Dermis blood vessel endothelial cell (primary cell): ENCODE measurements at places on chromosomes 11 and 22.

DNA sequence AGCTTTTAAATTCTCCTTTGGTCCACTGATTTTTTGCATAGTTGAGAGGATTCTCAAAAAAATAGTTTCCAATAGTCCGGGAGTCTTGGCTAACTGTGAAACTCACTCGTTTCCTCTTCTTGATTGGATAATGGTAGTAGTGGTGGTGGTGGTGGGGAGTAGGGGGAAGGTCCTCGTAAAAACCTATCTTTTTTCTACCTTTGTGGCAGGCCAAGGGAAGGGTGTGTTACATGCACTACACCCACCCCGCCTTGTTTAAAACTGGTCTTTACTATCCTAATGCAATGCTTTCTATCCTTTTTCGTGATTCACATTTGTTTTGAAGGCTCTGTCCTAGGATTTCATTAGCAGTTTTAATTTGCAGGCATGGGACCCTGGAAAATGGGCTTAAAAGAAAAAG, 4.8 kb downstream of the TEAD1 start:
- no peak for DNase-seq

- DNase-seq = no peak
These were observed 22.7 kb downstream of the KCNQ1OT1 start for GRCh38 chr11:2677127-2677526.

DNA sequence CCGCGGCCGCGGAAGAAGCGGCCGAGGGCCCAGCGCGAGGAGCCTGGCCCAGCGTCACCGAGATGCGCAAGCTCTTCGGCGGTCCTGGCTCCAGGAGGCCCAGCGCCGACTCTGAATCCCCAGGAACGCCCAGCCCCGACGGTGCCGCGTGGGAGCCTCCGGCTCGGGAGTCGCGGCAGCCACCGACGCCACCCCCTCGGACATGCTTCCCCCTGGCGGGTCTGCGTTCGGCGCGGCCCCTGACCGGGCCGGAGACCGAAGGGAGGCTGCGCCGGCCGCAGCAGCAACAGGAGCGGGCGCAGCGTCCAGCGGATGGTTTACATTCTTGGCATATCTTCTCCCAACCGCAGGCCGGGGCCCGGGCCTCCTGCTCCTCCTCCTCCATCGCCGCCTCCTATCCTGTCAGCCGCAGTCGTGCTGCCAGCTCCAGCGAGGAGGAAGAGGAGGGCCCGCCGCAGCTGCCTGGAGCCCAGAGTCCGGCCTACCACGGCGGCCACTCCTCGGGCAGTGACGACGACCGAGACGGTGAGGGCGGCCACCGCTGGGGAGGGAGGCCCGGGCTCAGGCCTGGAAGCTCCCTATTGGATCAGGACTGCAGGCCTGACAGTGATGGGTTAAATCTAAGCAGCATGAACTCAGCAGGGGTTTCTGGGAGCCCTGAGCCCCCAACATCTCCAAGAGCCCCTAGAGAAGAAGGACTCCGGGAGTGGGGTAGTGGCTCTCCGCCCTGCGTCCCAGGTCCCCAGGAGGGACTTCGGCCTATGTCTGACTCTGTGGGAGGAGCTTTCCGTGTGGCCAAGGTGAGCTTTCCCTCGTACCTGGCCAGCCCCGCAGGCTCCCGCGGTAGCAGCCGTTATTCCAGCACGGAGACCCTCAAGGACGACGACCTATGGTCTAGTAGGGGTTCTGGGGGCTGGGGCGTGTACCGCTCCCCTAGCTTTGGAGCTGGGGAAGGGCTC, 1.2 kb downstream of the ARHGEF17 start:
- DNase-seq = peak; percentile 93

DNA sequence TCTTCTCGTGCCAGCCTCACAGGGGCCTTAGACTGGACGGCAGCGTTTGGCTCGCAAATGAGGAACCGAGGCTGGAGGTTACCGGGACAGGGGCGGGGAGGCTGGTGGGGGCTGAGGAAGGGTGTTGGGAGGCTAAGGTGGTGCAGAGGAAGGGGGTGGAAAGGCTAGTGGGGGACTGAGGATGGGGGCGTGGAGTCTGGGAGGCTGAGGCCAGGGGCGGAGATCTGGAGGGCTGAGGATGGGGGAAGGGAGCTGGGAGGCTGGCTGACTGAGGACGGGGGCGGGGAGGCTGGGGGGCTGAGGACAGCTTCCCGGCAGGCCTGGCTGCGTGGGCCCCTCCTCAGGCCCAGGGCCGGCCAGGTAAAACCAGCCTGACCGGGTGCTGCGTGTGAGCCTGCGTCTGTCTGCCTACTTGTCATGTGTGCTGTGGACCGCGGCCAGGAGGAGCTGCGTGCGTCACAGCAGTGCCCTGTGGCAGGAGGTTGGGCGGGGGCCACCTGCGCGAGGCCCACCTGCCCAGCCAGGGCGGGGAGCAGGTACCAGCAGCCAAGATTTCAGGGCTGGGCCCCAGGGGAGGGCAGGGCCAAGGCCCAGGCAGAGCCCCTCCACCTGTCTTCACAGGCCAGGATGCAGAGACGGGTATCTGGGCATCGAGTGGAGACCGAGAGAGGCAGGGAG, 9.4 kb upstream of the PIM3 start:
- no peak for DNase-seq

- peak; percentile 81 for DNase-seq
These were observed 118.1 kb downstream of the BBOX1 start for GRCh38 chr11:27158456-27159334.

DNA sequence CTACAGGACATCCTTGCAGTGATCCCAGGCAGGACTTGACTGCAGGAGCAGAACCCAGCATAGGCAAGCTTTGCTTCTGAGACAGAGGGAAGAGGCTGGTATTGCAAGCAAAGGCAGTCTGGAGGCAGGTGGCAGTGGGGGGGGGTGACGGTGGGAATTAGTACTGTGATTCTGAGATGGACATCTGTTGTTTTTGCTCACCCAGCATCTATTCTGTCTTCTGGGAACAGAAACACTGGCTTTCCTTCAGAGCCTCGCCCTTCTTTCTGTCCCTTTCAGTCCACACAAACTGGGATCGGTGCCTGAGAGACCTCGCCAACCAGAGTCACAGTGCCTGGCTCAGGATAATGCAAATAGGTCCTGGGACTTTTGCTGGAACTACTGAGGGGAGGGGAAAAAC, 31.2 kb upstream of the RASL10A start:
- no peak for DNase-seq

DNA sequence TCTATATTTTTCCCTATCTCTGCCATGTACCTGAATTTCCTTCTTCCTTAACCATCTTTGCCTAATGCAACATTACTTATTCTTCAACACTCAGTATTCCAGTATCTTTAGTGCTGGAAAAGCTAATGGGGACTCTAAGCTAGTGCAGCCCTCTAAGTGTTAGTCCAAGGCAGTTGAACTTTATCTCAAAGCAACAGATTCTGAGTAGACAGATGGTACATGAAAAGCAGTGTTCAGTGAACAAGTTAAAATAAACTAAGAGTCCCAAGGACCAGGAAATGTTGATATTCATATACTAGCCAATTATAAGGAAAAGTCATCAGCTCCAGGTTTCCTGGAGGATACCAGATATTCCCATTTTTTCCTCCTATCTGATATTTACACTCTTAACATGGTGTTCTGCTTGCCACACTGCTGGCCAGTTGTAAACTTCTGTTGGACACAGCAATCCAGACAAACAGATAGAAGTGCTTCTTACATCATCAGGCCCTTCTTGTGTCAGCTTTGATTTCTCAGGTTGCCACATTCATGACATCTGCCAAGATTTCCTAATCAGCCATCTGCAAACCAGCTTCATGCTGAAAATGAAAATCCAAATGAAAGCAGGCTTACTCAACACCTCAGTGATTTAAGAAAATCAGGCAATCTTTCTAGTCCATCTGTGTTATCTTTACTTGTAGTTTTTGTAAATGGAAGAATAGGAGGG, 255.9 kb upstream of the POU2AF2 start:
- DNase-seq = no peak

- no peak for DNase-seq
These were observed 34.1 kb upstream of the JAM3 start for GRCh38 chr11:134034496-134035381.

- DNase-seq = no peak
These were observed 80.8 kb downstream of the ST3GAL4 start for GRCh38 chr11:126436209-126436755.

- DNase-seq = no peak
These were observed 36.2 kb downstream of the MOB2 start for GRCh38 chr11:1450344-1450875.

- no peak for DNase-seq
These were observed 9.0 kb upstream of the AHNAK start for GRCh38 chr11:62555464-62556107.

GRCh38 chr11:116505298-116506262, 267.2 kb downstream of the BUD13 start:
- no peak for DNase-seq

DNA sequence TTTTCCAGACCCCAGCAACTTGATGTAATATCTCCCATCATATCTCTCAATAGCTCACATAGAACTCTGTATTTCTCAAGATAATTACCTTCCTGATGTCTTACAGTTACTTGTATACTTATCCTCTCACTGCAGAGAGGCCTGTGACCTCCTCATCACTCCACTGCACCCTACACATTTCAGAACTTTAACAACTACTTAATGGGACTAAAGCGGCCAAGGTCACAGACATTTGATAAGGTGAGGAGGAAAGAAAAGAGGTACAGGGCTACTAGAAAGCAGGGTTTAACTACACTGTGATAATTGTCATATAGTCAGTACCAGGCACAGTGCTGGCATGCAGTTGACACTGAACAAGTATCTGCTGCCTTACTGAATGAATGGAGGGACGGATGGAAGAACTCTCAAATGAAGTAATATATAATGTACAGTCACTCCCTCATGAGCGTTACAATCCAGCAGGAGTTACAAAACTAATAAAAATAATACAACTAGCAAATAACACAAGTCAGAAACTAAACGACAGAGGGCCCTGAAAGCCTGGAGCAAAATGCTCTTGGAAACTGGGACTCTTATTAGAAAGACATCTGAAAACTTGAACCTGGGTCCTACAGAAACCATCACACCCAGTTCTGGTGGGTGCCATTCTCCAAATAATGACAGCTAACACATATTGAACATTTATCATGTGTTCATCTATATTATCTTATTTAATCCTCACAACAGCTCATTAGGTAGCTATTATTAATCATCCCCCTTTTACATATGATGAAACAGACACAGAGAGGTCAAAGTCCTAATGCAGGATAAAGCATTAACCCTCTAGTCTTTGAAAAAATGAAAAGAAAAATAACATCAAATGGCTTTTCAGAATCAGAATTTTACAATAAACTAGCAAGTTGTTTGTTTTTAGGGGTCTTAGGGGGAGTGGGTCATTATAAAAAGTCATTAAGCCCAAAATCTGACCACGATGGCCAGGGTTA, 14.3 kb downstream of the PI4KA start:
- no peak for DNase-seq

DNA sequence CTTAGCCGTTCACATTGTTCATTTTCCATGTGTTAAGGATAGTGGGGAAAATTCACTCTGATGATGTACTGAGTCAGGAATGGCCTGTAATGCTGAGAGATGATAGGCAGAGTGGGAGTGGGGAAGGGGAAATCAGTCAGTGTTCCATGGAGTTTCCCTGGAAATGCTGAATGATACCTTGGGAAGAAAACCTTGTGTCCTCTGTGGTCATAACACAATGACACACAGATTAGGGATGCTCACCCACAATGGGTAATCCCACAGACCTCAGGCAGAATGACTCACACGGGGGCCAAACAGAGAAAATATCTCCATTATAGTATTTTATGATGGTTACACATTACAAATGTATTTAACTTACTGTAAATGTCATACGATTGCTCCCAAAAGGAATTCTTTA, 118.0 kb downstream of the SNX19 start:
- DNase-seq = peak; percentile 26

- DNase-seq = no peak
These were observed 24.3 kb upstream of the PKNOX2 start for GRCh38 chr11:125140233-125140632.

- DNase-seq = peak; percentile 59
These were observed 40.2 kb downstream of the MICAL3 start for GRCh38 chr22:17984114-17984513.

DNA sequence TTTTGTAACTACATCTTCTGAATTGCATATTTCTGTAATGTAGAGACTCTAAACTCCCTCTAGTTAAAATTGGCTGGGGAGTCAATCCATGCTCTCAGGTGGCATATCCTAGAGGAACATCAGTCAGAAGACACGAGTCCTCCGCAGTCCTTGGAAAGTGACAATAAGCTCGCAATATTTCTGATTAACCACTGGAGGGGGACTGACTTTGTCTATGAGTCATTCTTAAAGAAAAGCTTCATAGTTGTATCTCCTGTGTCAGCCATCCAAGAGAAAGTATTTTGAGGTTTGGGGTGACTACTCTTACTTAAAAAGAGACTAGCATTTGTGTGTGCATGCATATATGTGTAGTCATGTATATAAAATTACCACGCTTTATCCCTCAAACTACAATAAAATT, 60.2 kb downstream of the SLN start:
- DNase-seq = no peak

DNA sequence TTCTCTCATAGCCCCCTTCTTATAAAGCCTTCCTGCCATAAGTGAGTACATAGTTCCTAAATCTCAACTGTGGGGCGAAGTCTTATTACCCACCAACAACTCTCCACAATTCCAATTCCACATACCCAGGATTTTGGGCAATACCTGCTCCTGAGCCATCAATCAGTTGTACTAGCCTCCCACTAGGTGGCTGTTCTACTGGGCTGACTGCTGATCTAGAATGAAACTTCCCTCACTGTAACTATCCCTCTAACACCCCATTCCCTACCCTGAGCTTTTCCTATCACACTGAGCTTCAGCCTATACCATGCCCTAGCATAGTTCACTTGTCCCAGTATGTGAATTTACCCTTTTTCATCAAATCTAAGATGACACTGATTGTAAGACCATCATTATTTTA, 52.5 kb downstream of the RRAS2 start:
- no peak for DNase-seq

- no peak for DNase-seq
These were observed 323.3 kb upstream of the PDGFD start for GRCh38 chr11:104487046-104487806.

DNA sequence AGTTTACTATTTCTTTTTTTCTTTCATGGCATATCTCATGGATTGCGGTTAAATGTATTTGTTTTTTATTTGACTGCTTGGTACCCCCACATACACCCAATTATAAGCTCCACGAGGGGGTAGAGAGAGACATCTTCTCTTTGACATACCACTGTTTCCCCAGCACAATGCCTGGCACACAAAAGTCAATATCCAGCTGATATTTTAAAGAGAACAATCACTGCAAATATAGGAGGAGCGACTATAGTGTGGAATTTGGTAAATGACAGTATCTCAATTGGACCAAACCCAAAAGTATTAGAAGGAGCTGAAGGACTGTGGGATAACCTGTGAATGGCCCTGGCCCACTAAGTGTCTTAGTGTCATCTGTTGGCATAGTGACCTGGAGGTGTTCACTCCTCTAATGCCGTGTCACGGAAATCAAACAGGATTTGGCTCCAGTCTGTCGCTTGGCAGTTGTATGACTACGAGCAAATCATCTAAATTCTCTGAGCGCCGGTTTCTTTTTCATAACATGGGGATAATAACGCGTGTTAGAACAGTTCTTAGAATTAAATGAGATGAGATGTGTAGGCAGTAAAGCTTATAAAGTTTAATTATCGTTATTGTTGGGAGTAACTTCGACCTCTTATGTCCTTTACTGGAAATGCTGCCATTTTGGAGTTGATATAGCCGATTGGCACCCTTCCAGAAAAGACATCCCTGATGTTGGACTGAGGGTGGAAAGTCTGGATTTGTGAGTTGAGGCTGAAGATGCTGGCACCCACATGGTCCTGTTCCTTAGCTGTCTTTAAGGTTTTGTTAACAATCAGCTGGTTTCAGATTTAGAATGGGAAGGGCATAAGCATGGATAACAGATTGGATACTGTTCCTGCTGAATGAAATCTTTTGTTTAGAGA, 144.5 kb downstream of the DBX1 start:
- peak; percentile 43 for DNase-seq
